ENCODE measurements at places on chromosomes 4 and X. TPM values are rescaled to one million over a fixed set of nuclear protein-coding genes. Genes with fewer than 3 reads are reported as not detected.

- DNase-seq, result no peak
Measured at GRCh38 chr4:15495621-15496020, 25.9 kb downstream of the CC2D2A start.

DNA sequence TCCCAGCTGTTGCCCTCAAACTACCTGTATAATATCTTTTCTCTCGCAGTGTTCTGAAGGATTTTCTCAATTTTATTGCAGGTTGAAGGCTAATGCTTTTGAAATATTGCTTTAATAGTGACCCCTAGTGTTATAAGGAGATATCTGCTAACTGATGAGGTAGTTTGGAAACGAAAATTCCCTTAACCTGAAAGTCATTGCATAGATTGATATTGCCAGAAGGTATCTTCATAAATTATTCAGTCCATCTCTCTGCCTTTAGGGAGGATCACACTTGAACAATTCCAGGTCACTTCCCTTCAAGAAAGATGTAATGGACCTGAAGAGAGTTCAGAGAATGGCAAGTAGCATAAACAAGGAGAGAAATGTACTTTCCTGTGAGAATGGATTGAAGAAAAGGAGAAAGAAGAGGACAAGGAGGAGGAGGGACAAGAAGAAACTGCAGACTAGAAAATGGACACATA is 44.1 kb downstream of the TIGD4 start:
- no peak for DNase-seq

DNA sequence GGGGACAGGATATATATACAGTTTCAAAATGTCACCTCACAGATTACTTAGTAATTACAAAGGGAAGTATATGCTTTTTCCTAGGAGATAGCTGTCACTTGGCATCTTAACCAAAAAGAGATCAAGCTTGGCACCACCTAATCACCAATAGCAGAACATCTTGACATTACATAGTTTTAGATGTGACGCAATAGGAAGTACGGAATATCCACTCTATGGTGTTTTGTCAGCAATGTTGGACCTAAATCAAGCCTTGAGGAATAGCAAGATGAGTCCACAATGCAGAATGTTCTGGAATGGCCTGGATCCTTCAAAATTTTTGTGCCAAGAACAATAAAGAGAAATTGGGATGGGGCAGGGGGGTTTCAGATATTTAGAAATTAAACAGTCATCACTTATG is 1488.2 kb downstream of the FSTL5 start:
- no peak for DNase-seq

- no peak for DNase-seq
Measured at GRCh38 chr4:40702137-40702799, 47.5 kb upstream of the NSUN7 start.

- DNase-seq, result no peak
Measured at GRCh38 chrX:19659929-19660328, 144.6 kb upstream of the MAP3K15 start.

GRCh38 chr4:96525898-96526297 is 686.0 kb downstream of the PDHA2 start:
- no peak for DNase-seq

- DNase-seq, result no peak
Measured at GRCh38 chr4:90745176-90745575, 618.0 kb downstream of the CCSER1 start.

DNA sequence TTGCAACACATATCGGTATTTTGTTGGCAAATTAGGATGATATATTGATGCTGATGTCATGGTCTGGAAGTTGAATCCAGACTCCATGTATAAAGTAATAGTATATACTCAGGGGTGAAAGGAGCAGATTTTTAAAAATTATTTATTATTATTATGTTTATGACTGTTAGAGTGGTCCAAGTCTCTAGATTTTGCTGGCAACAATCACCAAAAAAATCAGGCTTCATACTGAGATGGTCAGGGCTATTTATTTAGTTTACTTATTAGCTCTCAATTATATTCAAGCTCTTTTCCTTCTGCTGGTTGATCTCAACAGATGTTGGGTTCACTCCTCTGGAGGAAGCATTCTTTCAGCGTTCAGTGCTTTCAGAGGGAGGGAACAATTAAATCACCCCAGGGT is 73.9 kb upstream of the VCX3B start:
- no peak for DNase-seq

- no peak for DNase-seq
Measured at GRCh38 chr4:41331224-41331623, 74.5 kb downstream of the UCHL1 start.

DNA sequence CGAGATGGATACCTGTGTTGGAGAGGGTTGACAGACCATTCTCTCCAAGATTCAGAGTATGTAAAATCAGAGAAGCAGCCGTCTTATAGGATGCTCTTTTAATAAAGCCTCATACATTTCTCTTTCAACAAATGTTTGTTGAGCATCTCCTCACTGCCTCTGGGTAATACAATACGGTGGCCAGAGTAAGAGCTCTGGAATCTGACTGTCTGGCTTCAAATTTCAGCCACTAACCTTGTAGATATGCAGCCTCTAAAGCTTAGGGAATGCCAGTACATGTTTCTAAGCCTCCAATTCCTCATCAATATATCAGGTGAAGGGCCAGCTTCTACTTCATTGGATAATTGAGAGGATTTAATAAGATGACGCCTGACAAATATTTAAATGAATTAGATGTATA is 61.3 kb downstream of the CLNK start:
- DNase-seq, result no peak

DNA sequence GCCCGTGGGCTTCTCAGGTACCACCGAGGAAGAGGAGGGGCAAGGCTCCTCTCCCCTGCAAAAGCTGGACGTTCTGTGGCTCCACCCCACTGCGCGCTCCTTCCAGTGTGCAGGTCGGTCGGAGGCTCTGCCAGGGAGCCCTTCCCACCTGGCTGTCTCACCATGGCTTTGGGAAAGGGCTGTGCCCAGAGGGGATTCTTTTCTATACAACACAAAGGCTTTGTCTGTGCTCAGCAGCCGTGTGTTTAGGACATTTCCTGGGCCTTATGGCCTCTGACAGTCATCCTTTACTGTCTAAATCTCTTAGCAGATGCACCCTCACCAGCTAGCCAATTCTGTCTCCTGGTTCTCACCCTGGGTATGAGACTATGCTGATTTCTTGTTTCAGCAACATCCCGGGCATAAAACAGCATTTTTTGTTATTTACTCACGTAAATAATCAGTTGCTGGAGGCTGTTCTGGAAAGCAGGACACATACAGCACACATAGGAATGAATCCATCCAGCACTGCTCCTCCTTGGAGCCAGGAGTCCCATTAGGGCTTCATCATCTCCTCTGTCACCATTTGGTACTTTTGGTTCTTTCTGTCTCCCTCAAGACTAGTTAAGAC is 20.4 kb upstream of the ATXN3L start:
- no peak for DNase-seq

- DNase-seq, result no peak
Measured at GRCh38 chrX:104270916-104271512, 16.3 kb upstream of the ESX1 start.

DNA sequence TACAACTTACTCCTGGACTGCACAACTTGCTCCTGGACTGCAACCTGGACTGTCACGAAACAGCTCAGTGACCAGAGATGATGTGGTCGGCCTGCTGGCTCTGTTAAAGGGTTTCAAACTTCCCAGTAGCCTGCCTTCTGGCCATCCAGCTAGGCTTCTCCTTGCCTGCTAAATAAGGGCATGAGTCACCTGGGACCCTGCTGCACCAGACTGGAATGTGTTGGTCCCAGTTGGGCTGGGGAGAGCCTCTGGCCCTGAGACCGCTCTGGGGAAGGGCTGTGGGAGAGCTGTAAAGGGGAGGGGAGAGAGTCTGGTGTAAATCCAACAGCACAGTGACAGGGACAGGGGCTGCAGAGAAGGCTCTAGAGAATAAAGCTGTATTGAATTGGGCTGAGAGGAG is 165.8 kb downstream of the VSIG4 start:
- DNase-seq, result no peak

DNA sequence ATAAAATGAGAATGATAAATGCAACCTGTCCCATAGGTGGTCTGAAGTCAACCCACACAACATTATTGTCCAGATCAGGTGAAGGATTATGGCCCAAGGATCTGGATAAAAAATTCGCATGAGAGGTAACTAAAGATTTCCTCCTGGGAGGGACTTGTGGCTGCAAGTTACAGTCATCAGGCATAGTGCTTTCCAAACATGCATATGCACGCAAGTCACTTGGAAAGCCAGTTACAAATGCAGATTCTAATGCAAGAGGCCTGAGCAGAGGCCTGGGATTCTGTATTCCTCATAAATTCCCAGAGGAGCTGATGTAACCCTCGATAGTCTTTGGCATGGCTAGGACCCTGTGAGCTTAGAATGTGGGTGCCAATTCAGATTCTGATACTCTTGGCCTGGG is 21.1 kb downstream of the HS3ST1 start:
- DNase-seq, result no peak

- DNase-seq, result no peak
Measured at GRCh38 chr4:152997771-152998487, 61.8 kb downstream of the FHDC1 start.

DNA sequence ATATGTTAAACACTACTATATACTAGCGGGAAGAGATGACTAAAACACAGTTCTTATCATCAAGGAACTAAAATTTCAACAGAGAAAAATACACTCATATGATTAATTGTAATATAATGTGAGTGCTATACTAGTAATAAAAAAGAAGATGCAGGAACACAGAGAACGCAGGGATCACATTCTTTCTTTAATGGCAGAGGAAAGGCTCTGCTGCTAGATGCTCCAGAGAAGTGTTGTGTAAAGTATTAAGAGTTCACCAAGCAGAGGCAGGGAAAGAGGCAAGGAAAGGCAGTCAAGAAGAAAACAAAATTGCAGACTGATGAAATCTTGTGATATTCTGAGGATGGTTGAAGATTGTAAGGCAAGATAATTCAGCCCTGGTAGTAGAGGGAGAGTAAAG is 394.7 kb downstream of the PDGFC start:
- DNase-seq, result no peak

- no peak for DNase-seq
Measured at GRCh38 chr4:31784558-31784957, 1064.4 kb downstream of the PCDH7 start.

GRCh38 chr4:138555584-138555983 is 313.4 kb upstream of the SLC7A11 start:
- no peak for DNase-seq

GRCh38 chr4:6546681-6547447 is 28.1 kb upstream of the MAN2B2 start:
- no peak for DNase-seq

- DNase-seq, result no peak
Measured at GRCh38 chrX:45154462-45154861, 46.2 kb downstream of the DIPK2B start.

GRCh38 chrX:153627675-153628111 is 19.3 kb upstream of the DUSP9 start:
- DNase-seq, result peak; percentile 87

- DNase-seq, result no peak
Measured at GRCh38 chr4:184740980-184741391, 7.1 kb upstream of the CENPU start.

DNA sequence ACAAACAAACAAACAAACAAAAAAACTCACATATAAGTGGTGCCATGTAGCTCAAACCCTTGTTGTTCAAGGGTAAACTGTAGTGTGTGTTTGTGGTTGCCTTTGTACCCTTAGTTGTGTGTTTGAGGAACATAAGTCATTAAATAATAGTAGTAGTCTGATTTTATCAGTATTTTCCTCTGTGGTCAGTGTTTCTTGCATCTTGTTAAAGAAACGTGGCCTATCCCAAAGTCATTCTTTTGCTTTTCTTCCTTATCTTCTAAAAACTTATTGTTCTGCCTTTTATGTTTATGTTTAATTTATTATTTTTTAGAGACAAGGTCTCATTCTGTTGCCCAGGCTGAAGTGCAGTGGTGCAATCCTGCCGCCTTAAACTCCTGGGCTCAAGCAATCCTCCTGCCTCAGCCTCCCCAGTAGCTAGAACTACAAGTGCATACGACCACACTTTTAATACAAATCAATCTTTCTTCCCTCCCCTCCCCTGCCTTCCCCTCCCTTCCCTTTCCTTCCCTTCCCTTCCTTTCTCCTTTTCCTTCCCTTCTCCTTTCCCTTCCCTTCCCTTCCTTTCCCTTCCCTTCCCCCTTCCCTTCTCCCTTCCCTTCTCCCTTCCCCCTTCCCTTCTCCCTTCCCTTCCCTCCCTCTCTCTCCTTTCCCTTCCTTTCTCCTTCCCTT is 26.4 kb downstream of the PRIMPOL start:
- no peak for DNase-seq

- no peak for DNase-seq
Measured at GRCh38 chr4:149293046-149293649, 522.5 kb downstream of the IQCM start.

DNA sequence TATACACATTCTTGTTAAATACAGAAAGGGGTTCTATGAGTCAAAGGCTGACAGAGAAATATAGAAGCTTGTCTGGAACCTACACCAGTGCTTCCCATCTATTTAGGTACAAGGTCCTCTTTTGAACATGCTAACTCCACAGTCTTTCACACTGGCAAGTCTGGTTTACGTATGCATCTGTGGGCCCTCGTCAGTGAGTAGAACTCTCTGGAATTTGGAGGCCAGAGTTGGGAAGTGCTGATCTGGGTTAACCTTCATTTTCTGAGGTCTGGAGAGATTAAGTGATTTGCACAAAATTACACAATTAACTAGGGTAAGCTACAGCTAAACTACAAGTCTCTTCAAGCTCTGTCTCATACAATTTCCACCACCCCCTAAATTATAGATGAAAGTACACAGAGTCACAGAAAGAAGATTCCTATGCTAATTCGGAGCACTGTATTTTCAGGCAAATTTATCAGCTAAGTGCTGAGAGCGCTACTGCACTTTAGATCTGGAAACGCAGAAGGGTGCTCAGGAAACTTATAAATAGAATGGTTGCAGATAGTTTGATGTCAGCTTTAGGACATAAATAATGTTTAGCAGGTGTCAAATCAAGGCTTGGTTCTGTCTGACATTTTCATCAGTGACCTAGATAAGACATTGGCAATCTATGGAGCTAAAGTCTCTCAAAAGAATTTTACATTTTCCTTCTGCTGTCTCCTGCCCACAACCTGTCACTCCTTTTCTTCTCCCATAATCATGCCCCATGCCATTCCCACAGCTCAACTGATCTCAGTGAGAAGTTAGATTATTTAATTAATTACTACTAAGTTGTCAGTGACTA is 43.0 kb upstream of the PDLIM5 start:
- DNase-seq, result no peak

DNA sequence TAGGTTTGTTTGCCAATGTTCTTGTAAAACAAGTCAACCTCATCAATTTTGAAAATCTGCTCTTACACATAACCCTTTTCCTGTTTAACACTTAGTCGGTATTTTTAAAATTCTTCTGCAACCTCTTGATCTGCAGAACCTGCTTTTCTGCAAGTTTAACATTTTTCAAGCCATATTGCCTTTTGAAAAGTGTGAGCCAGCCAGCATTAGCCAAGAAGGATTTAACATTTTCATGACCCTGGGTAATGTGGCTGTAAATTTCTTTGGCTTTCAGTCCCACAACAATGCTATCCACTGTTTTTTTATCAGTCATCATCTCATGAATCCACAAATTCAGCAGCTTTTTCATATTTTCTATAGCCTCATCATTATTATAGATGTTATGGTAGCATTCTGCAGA is 956.5 kb downstream of the FAT4 start:
- no peak for DNase-seq

GRCh38 chr4:82630079-82630478 is 68.3 kb upstream of the TMEM150C start:
- DNase-seq, result no peak

The NAP1L5 gene
- 5.8 TPM for total RNA-seq

The BBS12 gene
- total RNA-seq, result 3.3 TPM

The PRDM8 gene
- 0.07 TPM for total RNA-seq

The RASL11B gene
- 8.1 TPM for total RNA-seq

The SEPSECS gene
- total RNA-seq, result 6.1 TPM

The USP51 gene
- total RNA-seq, result 1.1 TPM

The OPRPN gene
- not detected for total RNA-seq

The GPC3 gene
- 1.5 TPM for total RNA-seq

The SLC6A8 gene
- total RNA-seq, result 71.1 TPM

The DDIT4L gene
- total RNA-seq, result 0.38 TPM

All from chondrocyte (in vitro differentiated cells).